Left lobe of liver (tissue), 2 donors: ENCODE measurements at places on chromosomes 3 and 15.

GRCh38 chr3:21794291-21794690, 43.3 kb upstream of the ZNF385D start:
- DNase-seq, result no peak

GRCh38 chr3:186303965-186304364, 58.1 kb downstream of the DGKG start:
- DNase-seq, result no peak

DNA sequence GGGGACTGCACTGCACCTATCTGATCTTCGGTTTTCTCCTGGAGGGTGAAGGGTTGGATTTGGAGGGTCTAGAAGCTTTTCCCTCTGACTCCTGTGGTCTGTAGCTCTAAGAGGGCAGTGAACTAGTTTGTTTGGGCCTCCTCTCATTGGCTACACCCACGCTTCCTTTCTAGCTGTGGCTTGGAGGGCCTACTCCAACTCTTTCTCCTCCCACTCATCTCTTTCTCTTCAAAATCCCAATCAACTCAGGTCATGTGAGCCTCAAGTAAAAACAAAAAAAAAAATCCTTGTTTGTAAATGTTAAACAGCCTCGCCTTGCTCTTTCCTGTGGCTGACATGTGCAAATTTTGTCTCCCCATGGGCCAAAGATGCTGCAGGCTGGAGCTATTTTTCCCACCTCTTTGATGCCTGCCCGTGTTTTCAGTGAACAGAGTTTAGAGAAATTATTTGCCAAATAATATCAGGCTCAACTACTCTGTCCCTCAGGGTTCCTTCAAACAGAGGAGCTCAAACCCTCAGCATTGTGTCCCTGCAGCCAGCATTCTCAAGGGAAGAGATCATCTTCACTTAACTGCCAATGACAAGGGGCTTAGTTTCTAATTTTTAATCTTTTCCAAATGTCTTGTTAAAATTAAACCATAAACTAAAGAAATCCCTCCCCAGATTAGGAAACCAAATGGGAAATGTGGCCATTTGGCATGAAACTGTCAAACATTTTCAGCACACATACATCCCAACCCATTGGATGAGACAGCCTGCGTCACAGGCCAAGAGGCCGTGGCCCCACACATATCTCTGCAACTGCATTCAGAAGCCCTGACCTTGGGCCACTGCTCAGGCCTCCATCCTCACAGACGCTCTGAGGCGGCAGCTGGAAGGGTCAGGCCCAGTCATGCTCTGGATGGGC, 114.8 kb upstream of the THBS1 start:
- DNase-seq, result peak; percentile 53

DNA sequence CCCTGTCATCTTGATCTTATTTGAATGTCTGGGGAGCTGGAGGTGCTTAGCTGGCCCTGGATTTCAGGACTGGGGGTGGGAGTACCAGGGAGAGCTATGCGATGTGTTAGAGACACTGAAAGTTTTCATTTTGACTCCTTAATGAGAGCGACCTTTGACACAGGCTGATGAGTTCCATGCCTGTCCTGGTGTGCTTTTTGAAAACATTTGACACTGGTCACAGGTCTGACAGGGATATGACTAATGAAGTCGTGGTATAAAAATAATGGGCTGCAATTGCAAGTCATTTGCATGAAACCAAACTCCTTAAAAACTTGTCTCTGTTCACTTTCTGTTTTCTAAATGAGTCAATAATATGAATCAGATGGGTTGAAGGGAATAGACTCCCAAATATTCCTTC, 81.9 kb downstream of the MECOM start:
- DNase-seq, result no peak

DNA sequence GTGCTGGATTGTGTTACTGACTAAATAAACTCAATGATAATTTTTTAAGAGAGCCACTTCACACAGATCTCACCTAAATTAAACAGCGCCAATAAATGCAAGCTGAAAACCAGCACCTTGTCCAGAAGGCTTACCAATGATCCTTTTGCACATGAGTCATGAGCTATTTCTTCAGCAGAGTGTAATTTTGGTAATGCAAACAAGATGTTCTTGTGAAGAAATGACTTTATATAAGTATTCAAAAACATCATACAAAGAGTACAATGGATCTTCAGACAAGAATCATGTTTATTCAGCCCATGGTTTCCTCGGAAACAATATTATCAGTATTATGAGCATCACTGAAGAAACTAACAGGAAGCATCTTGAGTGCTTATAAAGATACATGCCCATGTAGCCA, 263.8 kb upstream of the UBE2E2 start:
- DNase-seq, result no peak

DNA sequence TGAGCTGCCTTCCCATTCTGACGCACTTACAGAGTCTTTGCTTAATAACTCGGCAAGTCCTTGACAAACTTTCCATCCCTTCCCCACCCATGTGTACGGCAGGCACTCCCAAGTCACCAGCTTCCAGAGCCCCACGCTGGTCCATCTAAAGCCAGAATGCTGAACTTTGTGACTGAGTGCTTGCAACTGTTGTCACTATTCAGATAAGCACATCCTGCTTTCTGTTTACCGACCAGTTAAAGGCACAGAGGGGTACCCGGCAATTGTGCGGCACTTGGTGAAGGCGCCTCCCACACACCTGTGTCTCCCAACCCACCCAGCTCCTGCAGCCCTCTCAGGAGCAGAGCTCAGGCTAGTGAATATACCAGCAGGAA, 430.6 kb downstream of the FOXP1 start:
- peak; percentile 83 for DNase-seq

DNA sequence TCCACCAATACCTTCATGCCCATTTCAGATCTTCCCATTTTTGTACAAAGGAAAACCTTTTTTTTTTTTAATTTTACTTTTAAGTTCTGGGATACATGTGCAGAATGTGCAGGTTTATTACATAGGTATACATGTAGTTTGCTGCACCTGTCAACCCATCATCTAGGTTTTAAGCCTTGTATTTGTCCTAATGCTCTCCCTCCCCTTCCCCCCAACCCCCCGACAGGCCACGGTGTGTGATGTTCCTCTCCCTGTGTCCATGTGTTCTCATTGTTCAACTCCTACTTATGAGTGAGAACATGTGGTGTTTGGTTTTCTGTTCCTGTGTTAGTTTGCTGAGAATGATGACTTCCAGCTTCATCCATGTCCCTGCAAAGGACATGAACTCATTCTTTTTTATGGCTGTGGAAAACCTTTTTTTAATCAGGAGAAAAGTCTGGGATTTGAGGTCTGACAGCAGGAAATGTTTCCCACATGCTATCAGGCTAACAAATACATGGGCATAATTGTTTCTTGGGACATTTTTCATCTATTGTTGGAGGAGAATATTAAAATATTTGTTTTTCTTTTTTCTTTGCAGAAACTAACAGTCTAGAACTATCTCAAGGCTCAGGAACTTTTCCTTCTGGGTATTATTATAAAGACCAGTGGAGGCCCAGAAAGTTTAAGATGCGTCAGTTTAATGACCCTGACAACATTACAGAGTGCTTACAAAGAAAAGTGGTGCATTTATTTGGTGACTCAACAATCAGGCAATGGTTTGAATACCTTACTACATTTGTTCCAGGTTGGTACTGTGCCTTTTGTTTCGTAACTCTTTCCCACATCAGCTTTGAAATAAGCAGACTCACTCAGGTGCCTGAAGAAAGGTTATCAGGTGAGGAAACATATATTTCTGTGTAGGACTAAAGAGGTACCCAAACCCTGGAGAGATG, 32.8 kb upstream of the NFKBIZ start:
- DNase-seq, result no peak

DNA sequence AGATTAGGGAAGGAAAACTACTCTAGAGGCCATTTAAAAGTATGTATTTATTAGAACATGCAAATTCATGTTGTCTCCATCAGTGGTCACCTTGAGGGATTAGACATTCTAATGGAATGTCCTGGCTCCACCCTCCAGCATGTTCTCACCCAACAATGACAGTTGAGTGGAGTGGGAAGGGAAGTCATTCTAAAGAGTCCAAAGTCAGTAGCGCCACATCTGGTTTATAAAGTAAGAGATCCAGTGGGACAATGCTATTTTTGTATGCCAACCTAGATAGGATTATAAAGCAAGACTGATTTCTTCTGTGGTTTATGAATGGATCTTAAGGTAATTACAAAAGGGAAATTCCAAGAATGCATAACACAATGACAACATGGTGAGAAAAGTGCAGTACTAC, 33.3 kb downstream of the SLC24A1 start:
- DNase-seq, result no peak

DNA sequence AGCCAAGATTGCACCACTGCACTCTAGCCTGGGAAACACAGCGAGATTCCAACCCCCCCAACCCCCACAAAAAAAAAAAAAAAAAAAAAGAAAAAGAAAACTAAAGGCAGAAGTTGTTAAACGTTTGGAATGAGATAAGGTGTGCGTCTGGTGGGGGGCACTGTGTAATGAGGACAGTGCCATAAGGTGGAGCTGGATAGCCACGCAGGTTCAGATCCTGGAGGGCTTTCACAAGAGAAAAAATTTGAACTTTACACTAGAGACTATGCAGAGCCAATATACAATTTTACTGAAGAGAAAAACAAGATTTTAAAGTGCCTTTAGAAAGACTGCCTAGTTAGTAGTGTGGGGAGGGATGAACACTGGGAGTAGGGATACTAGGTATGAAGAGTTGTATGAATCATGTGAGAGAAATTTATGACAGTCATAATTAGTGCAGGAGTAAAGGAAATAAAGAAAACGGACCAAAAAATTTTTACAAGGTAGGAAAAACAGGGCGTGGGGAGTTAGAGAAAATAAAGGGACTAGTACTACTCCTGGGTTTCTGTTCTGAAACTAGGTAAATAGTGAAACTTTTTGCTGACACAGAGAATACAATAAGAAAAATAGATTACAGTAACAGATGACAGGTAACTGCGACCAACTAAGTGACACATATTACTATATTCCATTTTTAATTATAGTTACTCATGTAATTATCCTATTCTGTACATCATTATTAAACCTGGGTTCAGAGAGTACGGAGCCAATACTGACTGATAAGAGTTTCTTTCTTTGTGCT, 108.1 kb downstream of the PEAK1 start:
- no peak for DNase-seq

- DNase-seq, result peak; percentile 70
These were observed at the start of gene CYP1A1 for GRCh38 chr15:74725225-74725774. Gene CYP1A1 (minus strand): TSS chr15:74725528. CDS start chr15:74723097, 2,431 bp downstream.

GRCh38 chr3:146892041-146892440, 286.9 kb upstream of the PLSCR5 start:
- no peak for DNase-seq

GRCh38 chr3:179528772-179529171, 34.0 kb upstream of the ACTL6A start:
- DNase-seq, result no peak
